ENCODE measurements at places on chromosomes 2 and 18.

GRCh38 chr2:176685908-176686307 lies 416.7 kb downstream of the MTX2 start:
- DNase-seq = no peak

GRCh38 chr2:222982010-222982908 lies 69.7 kb upstream of the KCNE4 start:
- DNase-seq = no peak

GRCh38 chr18:35564795-35565453 lies 16.6 kb upstream of the GALNT1 start:
- DNase-seq = no peak

GRCh38 chr2:38432820-38433606 lies 55.9 kb upstream of the ATL2 start:
- no peak for DNase-seq

DNA sequence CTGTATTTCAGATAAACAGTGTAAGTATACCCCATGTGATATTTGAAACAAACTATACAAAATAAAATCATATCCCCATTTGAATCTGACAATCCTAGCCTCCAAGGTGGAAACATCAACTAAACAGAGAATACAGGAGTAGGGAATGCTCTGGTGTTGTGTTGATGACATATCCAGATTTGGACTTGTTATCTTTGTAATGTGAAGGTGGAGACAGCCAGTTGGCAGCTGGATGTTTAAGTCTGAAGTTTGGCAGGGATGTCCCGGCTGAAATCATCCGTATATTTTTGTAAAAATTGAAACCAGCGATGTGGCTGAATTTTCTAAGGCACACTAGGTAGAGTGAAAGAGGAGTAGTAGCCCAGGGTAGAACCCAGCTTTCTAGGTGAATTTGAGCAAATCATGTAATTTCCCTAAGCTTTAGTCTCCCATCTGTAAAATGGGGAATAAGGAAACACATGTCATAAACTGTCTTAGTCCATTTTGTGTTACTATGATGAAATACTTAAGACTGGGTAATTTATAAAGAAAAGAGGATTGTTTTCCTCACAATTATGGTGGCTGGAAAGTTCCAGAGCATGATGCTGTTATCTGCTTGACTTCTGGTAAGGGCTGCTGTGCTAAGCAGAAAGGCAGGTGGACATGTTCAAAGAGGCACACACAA lies 246.6 kb upstream of the APCDD1 start:
- DNase-seq = no peak

- no peak for DNase-seq
Observed at GRCh38 chr18:77308216-77308615, 58.6 kb downstream of the GALR1 start.

- DNase-seq = no peak
Observed at GRCh38 chr2:175154661-175155082, 13.3 kb downstream of the ATF2 start.

DNA sequence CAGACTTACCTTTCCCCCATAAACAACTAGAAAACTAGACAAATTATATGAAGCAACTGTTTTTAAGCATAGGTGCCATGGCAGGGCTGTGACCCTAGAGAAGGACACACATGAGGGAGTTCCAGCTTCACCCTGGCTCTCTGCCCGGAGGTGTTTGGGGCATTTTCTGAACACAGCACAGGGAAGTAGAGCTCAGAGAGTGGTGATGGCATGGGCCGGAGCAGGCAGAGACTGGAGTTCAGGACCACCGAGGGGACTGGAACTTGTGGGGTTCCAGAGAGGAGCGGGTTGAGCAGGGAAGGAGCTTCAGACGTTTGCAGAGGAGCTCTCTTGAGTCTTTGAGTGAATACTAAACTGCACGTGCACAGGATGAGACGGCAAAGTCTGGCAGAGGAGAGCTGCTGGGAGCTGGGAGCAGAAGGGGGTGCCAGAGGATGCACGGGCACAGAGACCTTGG lies 26.5 kb upstream of the KLF11 start:
- DNase-seq = no peak

- no peak for DNase-seq
Observed at GRCh38 chr2:237121321-237121720, 35.6 kb downstream of the COPS8 start.

DNA sequence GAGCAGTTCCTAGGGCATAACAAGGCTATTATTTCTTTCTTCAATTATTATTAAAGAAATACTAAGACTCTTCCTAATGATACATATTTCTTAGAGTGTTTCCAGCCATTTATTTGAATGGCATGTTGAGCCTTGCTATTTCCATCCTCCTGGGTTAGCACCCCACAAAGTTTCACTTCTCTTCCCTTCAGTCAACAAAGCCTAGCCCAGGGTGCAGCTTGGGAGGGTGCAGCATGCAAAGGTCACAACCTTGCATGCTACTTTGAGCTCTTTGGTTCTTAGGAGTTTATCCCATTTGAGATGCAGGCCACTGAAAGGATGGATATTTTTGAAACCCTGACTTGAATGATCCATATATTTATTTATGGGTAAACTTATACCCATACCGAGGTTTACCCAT lies 454.4 kb upstream of the MEIS1 start:
- DNase-seq = no peak

- DNase-seq = no peak
Observed at GRCh38 chr2:113138428-113139322, 11.3 kb downstream of the IL1RN start.

DNA sequence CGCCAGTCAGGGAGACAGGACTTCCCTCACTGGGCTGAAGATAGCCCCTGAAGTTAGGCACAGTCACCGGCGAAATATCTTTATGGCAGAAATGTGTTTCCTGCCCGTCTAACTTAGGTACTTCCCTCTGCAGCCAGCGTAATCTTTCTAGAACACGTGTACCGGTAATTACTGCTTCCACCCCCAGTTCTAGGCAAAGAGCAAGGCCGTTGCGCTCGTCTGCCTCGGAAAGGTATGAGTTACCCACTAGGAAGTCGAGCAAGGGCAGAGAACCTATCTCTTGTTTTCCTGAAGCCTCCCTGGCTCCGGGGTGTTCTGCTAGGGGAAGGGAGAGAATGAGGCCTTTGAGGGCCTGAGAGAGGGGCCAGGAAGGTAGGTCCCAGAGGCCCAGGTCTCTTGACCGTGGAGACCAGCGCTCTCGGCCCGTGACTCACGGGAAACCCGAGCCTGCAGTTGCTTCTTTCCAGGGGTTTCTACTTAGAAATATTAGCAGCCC lies 70.0 kb downstream of the TWSG1 start:
- no peak for DNase-seq

DNA sequence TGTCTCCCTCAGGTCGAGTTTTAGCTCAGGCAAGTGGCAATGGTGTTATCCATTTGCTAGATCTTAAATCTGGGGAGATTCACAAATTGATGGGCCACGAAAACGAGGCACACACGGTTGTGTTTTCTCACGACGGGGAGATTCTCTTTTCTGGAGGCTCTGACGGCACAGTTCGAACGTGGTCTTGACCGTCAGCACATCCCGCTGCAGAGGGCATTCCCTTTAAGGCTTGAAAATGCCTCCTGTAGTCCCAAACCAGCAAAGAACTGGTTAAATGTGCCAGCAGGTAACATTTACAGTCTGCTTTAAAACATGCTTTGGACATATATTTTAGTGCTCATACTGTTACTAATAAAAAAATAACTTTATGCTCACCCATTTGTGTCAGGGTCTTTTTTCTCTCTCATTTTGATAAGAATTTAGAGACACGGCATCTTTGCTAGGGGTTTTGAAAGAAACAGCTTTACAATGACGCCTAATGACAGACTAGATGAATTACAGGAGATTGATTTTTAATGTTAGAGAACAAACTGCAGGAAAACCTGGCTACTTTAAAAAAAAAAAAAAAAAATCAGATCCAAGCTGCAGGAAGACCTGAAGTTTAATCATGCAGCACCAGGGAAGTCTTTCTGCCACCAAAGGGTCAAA lies 602 bp upstream of the VWC2L start:
- no peak for DNase-seq

DNA sequence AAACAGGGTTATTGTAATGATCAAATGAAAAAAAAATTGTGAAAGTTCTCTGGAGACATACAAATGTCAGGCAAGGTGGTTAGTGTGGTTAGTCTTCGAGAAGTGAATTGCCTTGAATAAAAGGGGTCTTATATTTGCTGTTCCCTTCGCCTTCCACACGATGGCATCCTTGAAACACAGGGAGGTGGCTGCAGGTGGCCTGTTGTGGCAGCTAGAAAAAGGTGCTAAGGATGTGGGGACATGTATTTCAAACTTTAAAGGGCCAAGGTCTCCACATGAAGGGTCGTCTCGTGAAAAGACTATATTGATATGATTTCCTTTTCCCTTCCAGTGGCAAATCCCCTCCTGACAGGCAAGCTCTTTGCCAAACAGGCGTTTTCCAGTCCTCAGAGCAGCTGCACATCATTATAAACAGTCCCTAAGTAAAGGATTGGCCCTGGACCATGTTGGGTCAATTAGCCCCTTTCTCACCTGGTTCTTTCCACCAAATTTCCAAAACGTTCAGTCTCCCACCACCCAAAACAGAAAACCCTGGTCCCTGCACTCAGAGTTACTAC lies 68.5 kb downstream of the COPS8 start:
- DNase-seq = no peak

GRCh38 chr2:229665158-229665557 lies 49.2 kb downstream of the DNER start:
- DNase-seq = no peak

GRCh38 chr2:68463287-68463877 lies 3.7 kb downstream of the FBXO48 start:
- no peak for DNase-seq

- DNase-seq = no peak
Observed at GRCh38 chr2:43028188-43028587, 198.2 kb downstream of the ZFP36L2 start.

DNA sequence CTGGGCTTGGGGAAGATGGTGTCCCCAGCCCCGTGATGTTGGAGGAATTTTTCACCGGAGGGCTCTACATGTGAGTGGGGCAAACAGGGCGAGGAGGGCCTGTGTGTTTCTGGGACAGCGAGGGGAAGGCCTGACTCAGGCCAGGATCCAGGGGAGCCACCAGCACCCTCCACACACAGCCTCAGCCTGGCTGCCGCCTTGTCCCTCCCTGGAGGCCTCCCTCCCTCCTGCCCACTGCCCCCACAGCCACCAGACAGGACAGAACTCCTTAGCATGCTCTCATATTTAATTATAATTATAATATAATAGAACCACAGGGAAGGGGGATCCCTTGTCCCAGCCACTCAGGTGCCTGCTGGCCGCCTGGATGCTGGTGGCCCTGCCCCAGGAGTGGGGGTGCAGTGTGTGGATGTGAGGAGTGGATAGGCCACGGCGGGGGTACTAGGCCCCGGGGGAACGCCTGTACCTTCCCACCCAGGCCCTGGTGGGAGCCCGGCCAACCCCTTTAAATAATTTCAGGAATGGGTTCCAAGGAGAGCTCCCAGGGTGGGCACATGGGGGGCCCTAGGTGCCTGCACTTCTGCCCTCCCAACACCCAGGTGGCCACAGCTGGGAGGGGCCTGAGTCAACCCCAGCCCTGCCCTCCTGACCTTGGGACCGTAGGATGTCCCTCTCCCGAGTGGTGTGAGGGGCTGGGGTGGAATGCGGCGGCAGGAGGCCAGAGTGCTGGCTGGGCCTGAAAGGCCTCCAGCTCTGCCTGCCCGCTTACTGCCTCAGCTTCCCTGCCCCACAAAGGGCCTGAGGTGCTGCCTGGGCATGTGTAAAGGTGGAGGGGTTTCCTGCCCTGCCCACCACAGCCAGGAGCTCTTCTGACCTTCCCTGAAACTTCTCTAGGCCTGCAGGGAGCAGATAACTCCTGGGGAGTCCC lies 8.8 kb downstream of the PDCD1 start:
- DNase-seq = no peak

- no peak for DNase-seq
Observed at GRCh38 chr18:59124370-59124704, 15.3 kb upstream of the SEC11C start.

DNA sequence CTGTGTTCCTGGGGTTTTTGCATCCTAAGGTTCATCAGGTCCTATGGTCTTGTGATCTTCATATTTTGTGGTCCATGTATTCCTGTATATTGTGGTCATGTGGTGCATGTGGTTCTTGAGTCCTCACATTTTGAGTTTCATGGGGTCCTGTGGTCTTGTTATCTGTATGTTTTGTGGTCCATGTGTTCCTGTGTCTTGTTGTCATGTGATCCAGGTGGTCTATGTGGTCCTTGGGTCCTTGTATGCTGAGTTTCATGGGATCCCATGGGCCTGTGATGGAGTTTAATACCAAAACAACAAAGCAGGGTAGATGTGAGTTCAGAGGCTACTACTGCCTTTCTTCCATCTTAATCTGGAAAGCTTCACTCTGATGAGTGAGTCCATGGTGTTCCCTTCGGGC lies 166.4 kb downstream of the TMEM18 start:
- DNase-seq = no peak

DNA sequence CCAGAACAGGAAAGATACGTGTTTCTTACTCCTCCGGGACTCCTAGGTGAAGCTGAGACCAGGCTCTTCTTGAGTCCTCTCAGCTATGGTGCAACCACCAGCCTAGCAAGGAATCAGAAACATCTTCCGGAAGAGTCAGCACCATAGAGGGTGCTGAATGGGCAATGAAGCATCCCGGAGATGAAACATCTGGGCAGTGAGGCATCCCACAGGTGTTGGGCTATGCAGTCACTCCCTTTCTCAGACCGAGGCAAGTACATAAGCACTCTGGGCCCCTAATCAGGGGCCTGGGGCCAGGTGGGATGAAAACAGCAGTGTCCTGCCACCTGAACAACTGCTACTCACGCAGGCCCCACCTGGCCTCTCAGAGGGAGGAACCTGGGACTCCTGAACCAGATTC lies 1.4 kb upstream of the CAPN10 start:
- no peak for DNase-seq

GRCh38 chr18:57523171-57523956 lies 63.1 kb downstream of the FECH start:
- no peak for DNase-seq

- DNase-seq = no peak
Observed at GRCh38 chr2:40544072-40544471, 92.2 kb upstream of the SLC8A1 start.

- DNase-seq = no peak
Observed at GRCh38 chr18:49041435-49042245, 90.9 kb upstream of the SMAD7 start.

GRCh38 chr2:201779901-201780673 lies 646 bp downstream of the ALS2 start:
- no peak for DNase-seq

- DNase-seq = no peak
Observed at GRCh38 chr2:153163055-153163454, 315.5 kb downstream of the RPRM start.

All from NCI-H1436 treated with DMSO at 0.1 percent for 48 hours (cell line).